ENCODE measurements at places on chromosomes 7 and 10.

DNA sequence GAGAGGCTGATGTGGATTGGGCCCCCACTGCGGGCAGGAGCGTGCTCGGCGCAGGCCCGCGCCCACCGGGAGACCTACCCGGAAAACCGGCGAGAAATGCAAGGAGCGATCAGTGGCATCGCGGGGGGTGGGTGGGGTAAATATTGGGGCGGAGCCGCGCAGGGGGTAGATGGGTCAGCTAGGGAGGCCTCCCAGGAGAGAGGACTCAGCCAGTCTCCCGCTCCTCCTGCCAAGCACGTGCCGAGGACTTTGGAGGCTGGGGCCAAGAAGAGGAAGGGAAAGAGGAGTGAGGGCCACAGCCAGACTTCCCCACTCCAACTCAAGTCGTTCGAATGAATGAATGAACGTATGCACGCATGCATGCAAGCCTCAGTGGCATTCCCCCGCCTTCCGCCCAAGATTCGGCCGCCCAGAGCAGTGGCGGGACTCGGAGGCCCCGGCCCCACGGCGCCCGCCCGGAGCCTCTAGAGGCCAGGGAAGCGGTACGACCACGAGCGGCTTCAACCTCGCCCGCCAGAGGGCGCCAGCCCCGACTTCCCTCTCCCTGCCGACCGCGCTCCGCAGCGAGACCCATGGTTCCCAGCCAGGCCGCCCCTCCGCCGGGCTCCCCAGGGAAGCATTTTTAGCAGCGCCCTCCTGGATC lies 3.6 kb downstream of the NPM3 start:
- DNase-seq = peak; percentile 41

DNA sequence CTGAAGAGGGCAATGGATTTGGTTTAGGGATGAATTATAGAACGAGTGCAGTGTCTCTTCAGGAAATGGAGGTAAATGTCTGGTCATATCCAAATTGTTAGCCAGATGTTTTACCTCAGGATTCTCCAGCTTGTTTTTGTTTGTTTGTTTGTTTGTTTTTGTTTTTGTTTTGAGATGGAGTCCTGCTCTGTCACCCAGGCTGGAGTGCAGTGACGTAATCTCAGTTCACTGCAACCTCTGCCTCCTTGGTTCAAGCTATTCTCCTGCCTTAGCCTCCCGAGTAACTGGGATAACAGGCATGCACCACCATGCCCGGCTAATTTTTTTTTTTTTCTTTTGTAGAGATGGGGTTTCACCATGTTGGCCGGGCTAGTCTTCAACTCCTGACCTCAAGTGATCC lies 6.9 kb downstream of the C10orf120 start:
- no peak for DNase-seq

DNA sequence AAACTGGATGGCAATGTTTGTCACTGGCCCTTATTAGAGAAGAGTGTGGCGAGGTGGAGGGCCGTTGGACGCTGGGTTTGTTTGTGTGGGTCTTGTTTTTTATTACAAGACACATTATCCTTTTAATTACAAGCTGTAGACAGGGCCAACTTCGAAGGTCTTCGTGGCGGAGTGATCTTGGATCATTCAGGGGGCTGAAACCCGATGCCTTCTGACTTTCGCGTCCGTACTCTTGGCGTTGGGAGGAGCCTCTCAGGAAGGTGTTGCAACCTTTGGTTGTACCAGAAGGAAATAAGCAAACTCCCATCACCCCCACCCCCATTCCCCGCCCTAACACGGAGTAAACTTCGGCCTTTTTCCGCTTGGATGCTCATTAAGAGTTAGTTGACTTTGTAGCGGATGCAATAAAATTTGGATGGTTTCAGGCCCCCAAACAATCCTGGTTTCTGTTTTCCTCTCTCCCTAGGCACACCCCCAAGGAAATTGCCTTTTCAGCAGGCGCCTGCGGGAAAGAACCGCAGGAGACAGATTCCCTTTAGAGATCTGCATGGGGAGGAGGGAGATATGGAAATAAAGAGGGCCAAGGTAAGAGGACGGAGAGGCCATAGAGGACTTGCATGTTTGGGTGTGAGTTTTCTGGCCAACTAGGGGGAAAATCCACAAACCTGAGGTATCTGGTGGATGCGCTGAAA lies 294.5 kb upstream of the NFE2L3 start:
- peak; percentile 96 for DNase-seq

DNA sequence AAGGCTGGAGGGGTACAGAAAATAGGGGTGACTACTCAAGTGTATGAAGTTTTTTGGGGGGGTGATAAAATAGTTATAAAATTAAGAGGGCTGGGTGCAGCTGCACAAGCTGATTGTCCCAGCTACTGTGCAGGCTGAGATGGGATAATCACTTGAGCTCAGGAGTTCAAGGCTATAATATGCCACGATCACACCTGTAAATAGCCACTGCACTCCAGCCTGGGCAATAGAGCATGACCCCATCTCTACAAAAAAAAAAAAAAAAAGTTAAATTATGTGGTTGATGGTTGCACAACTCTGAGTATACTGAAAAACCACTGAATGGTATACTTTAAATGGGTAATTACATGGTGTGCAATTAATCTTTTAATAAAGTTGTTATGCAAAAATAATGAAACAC lies 172.9 kb downstream of the SRPK2 start:
- no peak for DNase-seq

GRCh38 chr7:30925913-30926312 lies 14.3 kb downstream of the AQP1 start:
- DNase-seq = no peak

- DNase-seq = no peak
Measured at GRCh38 chr7:11082552-11083213, 109.0 kb downstream of the PHF14 start.

- no peak for DNase-seq
Measured at GRCh38 chr10:30645340-30645827, 15.8 kb upstream of the LYZL2 start.

- DNase-seq = no peak
Measured at GRCh38 chr10:101136007-101136707, 5.1 kb downstream of the TLX1 start.

GRCh38 chr7:105975770-105976417 lies 12.8 kb downstream of the CDHR3 start:
- no peak for DNase-seq

- DNase-seq = no peak
Measured at GRCh38 chr7:42068554-42069280, 168.3 kb downstream of the GLI3 start.

DNA sequence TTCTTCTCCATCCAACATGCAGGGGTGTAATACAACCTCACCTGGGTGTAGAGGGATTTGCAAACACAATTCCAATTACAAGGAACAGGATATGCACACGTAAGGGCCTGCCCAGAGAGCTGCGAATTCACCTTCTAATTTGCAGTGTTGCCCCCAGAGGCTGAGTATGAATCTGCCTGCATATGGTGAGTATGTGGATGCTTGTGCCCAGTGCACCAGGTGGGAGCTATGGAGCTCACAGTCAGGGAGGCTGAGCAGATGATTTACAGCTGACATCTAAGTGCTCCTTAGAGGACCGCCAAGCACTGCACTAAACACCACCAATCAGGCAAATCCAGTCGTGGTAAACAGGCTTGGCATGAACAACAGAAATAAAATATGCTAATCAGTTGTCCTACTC lies 132.0 kb downstream of the RELN start:
- DNase-seq = peak; percentile 65

DNA sequence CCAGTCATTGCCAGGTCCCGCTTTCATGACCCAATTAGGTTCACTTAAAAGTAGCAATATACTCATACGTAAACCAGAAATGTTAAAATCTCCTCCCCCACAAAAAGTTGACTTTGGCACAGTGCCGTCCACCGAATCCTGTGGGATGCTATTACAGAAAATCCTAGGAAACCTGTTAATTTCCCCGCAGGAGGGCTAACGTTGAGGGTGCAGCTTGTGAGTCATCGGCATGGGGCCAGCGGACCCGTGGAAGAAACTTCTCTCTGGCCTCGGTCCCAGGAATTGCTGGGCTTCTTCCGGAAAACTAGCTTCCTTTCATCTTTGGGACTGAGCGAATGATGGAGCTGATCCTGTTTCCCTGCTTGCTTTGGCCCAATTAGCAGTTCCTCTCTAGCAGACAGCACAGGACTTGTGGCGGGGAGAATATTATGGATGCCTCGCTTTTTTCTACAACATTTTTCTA lies 13.5 kb downstream of the CRYGN start:
- no peak for DNase-seq

DNA sequence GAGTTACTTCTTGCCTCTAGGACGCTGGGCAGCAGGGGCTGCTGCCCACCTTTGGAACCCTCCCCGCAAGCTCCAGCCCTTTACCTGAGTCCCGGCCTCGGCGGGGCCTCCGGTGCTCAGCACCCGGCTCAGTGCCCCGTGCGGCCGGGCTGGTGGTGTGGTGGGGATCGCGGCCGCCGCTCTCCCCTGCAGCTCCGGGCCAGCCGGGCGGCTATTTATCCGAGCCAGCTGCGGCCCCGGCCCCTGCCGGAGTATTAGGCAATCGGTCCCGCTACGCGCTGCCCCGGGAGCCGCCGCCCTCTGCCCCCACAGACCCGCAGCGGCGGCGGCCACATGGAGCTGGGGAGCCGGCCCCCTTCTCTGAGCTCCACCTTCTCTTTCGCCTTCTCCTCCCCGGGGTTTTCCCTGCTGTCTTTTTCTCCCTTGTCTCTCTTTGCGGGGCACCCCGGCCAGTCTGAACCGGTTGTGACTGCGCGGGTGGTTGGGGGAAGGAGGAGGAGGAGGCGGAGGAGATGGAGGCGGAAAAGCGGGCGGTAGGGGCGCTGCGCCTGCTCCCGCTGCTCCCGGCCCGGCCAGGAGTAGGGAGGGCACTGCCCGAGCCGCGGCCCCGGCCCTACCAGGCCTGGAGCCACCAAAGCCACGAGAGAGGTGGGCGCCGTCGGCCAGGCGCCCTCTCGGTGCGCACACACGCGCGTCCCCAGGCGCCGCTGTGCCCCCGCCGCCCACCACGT lies at the start of gene SLC16A9:
Gene SLC16A9, minus strand, starts transcription at position 456 of the 731 bp plus-strand sequence. CDS start 25,559 bp downstream, outside the sequence.
- peak; percentile 71 for DNase-seq

DNA sequence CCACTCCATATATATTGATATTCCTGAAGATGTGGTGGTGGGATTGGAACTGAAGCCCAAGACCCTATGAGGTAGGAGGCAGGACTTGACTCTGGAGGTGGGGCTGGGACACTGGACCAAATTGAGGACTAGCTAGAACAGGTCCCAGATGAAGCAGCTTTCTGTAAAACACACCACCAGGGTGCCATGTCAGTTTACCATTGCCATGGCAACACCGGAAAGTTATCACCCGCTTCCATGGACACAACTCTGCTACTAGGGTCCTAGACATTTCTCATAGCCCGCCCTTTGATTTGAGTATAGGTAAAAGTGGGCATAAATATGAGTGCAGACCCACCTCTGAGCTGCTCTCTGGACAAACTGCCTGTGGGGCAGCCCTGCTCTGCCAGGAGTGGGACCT lies 490.5 kb upstream of the PFKP start:
- no peak for DNase-seq

GRCh38 chr7:147646568-147646967 lies 944.0 kb upstream of the C7orf33 start:
- DNase-seq = no peak

DNA sequence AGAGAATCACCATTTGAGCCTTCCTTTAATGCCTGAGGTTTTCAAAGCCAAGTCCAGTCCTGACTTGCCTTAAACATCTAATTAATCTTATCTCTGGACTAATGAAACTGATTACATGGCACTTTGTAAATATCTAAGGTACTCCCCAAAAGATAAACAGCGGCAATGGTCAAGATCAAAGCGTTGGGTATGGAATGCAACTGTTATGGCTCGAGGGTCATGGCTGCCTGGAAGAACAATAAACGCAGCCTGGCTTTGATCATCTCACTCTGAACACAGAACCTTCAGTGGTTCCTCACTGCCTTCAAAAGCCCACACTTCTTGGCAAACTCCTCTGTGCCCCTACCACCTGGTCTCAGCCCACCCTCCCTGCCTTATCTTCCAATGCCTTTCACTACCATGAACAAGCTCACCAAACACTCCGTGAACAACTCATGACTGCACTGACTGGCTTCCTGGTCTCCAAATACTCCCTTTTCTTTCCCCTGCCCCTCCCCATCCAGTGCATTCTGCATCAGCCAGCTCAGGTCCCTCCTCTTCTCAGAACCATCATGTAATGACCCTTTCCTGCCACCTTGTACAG lies 150.2 kb upstream of the NFE2L3 start:
- DNase-seq = no peak

DNA sequence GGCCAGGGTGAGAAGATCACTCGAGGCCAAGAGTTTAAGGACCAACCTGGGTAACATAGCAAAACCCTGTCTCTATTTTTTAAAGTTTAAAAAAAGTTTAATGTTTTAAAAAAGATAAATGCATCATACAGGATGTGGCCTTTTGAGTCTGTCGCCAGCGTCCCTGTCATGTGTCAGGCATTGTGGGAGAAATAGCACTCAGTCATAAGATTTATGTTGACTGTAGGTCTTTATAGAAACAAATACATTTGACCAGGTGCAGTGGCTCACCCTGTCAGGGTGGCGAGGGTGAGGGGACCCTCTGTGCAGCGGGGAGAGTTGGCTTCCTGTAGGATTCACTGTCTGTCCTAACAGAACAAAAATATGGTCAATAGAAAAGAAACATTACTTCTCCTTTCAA lies 63.5 kb upstream of the SH2B2 start:
- DNase-seq = no peak

- DNase-seq = peak; percentile 98
Measured at GRCh38 chr7:99504281-99504602, 220 bp upstream of the ZKSCAN5 start.

DNA sequence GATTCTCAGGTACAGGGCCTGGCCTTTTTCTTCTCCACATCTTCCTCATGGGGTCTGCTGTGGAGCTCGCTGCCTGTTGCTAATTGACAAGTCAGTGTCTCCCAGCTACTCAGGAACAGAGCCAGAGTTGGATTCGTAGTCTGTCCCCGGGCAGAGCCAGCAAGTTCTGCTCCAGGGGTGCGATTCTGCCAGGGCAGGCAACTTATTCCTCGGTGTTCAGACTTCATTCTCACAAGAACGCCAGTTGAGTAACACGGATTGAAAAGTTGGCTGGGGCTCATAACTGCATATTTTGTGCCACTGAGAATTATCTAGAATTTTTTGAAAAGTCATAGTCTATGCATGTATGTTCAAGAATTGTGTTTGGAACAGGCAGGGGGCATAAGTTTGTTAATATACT lies 336.7 kb upstream of the NPVF start:
- DNase-seq = peak; percentile 14

GRCh38 chr10:116444527-116445142 lies 17.0 kb downstream of the PNLIPRP3 start:
- peak; percentile 19 for DNase-seq

- DNase-seq = no peak
Measured at GRCh38 chr10:44853148-44853734, 57.9 kb upstream of the TMEM72 start.

All from cerebellar cortex (tissue), 1 donor.